Regular cardiac myocyte (primary cell): ENCODE measurements at places on chromosomes 4 and X. TPM values are rescaled to one million over a fixed set of nuclear protein-coding genes. Genes with fewer than 3 reads are reported as not detected.

TIMM8A gene
- 2.5 and 9.0 TPM in 2 replicates for total RNA-seq

MAGEA6 gene
- total RNA-seq, result not detected in 2 replicates

NR3C2 gene
- total RNA-seq, result 3.3 and 8.5 TPM in 2 replicates

POLR2B gene
- total RNA-seq, result 101 and 126 TPM in 2 replicates

PCDH19 gene
- total RNA-seq, result under 0.01 TPM in 2 replicates

RNF128 gene
- 1.2 and 2.0 TPM in 2 replicates for total RNA-seq

SAGE1 gene
- total RNA-seq, result not detected in 2 replicates

FBXL5 gene
- total RNA-seq, result 103 and 336 TPM in 2 replicates

MBNL3 gene
- 0.56 and 0.96 TPM in 2 replicates for total RNA-seq

ADH1C gene
- total RNA-seq, result under 0.01 TPM in 1 of 2 replicates, not detected in the other

GRIA3 gene
- 1.9 and 5.4 TPM in 2 replicates for total RNA-seq

SYNPO2 gene
- total RNA-seq, result 13.6 and 83.4 TPM in 2 replicates

HMGN5 gene
- 0.38 and 2.5 TPM in 2 replicates for total RNA-seq

HSFX4 gene
- not detected in 2 replicates for total RNA-seq

SULT1E1 gene
- 3.9 and 9.4 TPM in 2 replicates for total RNA-seq

TMPRSS11E gene
- not detected in 2 replicates for total RNA-seq

CSAG1 gene
- total RNA-seq, result not detected in 2 replicates

TRIML2 gene
- 0.19 and 0.28 TPM in 2 replicates for total RNA-seq

SLC26A1 gene
- total RNA-seq, result under 0.01 TPM in 1 of 2 replicates, not detected in the other

PTCHD1 gene
- not detected in 2 replicates for total RNA-seq

USP51 gene
- 1.1 and 1.2 TPM in 2 replicates for total RNA-seq

MAOA gene
- total RNA-seq, result 4.6 and 11.0 TPM in 2 replicates

PAGE2 gene
- total RNA-seq, result not detected in 2 replicates

PPP2R2C gene
- total RNA-seq, result not detected in 2 replicates

ESX1 gene
- not detected in 2 replicates for total RNA-seq

SRP72 gene
- total RNA-seq, result 77.5 and 110 TPM in 2 replicates

HSD17B13 gene
- total RNA-seq, result under 0.01 TPM in 1 of 2 replicates, not detected in the other

ZNF718 gene
- 4.5 and 6.9 TPM in 2 replicates for total RNA-seq

HPGD gene
- 0.19 and 0.28 TPM in 2 replicates for total RNA-seq

MAGEA2B gene
- not detected in 2 replicates for total RNA-seq

SPATA18 gene
- 8.4 and 17.2 TPM in 2 replicates for total RNA-seq

ADH7 gene
- total RNA-seq, result not detected in 2 replicates

TRPC5OS gene
- not detected in 2 replicates for total RNA-seq

MAGEC3 gene
- not detected in 2 replicates for total RNA-seq

CLCN4 gene
- 3.1 and 3.9 TPM in 2 replicates for total RNA-seq

TRAM1L1 gene
- total RNA-seq, result 3.3 and 3.9 TPM in 2 replicates

HTR2C gene
- not detected in 2 replicates for total RNA-seq

FRMPD3 gene
- under 0.01 TPM in 2 replicates for total RNA-seq

SHOX gene
- not detected in 2 replicates for total RNA-seq

TRAPPC2 gene
- total RNA-seq, result 17.8 and 18.9 TPM in 2 replicates

SLC25A14 gene
- 12.4 and 13.8 TPM in 2 replicates for total RNA-seq

GASK1B gene
- total RNA-seq, result 33.0 and 81.7 TPM in 2 replicates

PPARGC1A gene
- total RNA-seq, result 0.38 and 1.1 TPM in 2 replicates

RAI2 gene
- total RNA-seq, result 0.38 and 0.56 TPM in 2 replicates

FRMPD4 gene
- total RNA-seq, result 2.1 and 6.2 TPM in 2 replicates

NHSL2 gene
- 0.77 and 3.1 TPM in 2 replicates for total RNA-seq
